ENCODE measurements at places on chromosomes 2 and 18. TPM values are rescaled to one million over a fixed set of nuclear protein-coding genes. Genes with fewer than 3 reads are reported as not detected.

The ZNF142 gene
- 17.1 TPM for total RNA-seq

The EPAS1 gene
- total RNA-seq: 99.8 TPM

The SCYGR2 gene
- not detected for total RNA-seq

The ITGB6 gene
- 0.58 TPM for total RNA-seq

The BOLL gene
- total RNA-seq: not detected

The GNAL gene
- 6.0 TPM for total RNA-seq

The TBR1 gene
- not detected for total RNA-seq

The BOK gene
- total RNA-seq: 35.5 TPM

The RFX8 gene
- total RNA-seq: not detected

The CMPK2 gene
- 0.86 TPM for total RNA-seq

The NOP58 gene
- 119 TPM for total RNA-seq

The LRRC30 gene
- not detected for total RNA-seq

The WDR75 gene
- total RNA-seq: 59.3 TPM

The IL36RN gene
- 0.21 TPM for total RNA-seq

The OTOS gene
- total RNA-seq: not detected

The TTC31 gene
- 15.7 TPM for total RNA-seq

The ANO7 gene
- 1.9 TPM for total RNA-seq

The LAMA1 gene
- total RNA-seq: 0.06 TPM

The PSMA8 gene
- total RNA-seq: not detected

The IMPA2 gene
- total RNA-seq: 86.8 TPM

The SPATA3 gene
- not detected for total RNA-seq

The ZSWIM2 gene
- not detected for total RNA-seq

The CDH19 gene
- 0.97 TPM for total RNA-seq

The ZBTB7C gene
- total RNA-seq: 0.17 TPM

Measured in A549 treated with Mapracorat at 1 μM for 4 hours (cell line).